Cortex of kidney (tissue), 1 donor: ENCODE measurements at places on chromosomes 7 and 10.

DNA sequence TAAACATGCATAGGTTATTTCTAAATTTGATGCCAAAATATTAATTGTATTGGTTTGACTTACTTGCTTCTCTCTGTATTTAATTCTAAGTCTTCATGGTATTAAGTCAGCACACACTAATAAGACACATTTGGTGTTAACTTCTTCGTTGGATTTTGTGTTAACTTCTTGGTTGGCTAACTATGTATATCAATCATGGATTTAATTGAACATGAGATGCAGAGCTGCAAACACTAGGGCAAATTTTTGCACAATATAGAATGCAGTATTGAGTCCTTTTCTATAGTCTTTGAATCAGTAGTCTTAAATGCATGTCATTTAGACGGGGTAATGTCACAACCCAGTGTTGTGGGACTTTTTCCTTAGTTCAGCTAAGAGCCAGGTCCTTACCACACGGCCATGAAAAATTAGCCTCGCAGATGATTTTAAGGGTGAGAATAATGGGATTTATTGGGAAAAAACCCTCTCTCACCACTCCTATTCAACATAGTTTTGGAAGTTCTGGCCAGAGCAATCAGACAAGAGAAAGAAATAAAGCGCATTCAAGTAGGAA lies 142.9 kb upstream of the TRIM24 start:
- DNase-seq = no peak

DNA sequence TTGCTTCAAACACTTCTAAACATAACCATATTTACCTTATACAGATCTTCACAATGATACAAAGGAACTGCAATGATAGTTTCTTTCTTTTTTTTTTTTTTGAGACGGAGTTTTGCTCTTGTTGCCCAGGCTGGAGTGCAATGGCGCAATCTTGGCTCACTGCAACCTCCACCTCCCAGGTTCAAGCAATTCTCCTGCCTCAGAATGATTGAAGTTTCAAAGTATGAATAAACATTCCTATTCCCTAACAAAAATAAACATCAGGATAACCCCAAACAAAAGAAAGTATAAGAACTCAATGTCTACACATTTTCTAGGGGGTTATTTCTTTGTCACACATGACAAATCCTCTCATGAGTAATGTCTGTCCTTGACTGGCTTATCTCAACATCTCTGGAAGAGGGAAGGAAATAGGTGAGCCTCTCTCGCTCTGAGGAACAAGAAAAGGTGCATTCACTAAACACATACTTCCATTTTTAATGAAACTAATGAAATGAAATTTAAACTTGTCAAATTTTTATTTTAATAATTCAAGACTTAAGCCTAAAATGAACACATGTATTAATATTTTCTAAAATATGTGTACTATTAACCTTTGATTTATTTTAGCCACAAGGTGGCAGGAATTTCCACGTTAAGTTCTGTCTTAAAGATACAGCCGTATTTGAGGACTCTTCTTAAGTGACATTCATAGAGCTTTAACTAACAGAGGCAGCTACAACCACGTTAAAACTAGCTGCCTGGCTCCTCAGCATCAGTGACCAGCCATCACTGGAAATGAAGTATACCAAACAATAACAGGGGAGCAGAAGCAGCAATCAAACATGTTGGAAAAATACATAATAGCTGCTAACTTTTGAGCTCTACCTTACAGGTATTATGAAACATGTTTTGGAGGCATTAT lies 58.3 kb downstream of the MALSU1 start:
- DNase-seq = no peak

- DNase-seq = no peak
Observed at GRCh38 chr7:149713731-149714068, 59.7 kb downstream of the ZNF467 start.

DNA sequence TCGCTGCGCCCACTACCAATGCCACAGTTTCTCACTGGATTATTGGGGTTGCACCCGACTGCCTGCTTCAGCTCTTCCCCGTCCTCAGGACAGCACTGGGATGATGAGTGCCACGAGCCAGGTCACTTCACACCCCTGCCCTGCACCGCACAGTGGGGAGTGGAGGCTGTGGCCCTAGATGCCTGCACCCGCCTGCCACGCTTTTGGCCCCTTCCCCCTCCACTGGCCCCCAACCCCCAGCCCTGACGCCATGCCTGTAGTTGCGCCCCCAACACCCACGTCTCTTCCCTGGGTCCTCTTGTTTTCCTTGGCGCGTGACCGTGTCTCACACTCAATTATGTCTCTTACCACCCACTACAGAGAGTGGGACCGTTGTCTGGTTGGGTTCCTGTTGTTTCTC lies 134.3 kb downstream of the VIPR2 start:
- DNase-seq = no peak

GRCh38 chr10:21989453-21990154 lies 13.9 kb downstream of the DNAJC1 start:
- DNase-seq = no peak
